BJ (cell line): ENCODE measurements at places on chromosomes 12 and 14. TPM values are rescaled to one million over a fixed set of nuclear protein-coding genes. Genes with fewer than 3 reads are reported as not detected.

The PGF gene
- 3.3 and 4.1 TPM in 2 replicates for polyA plus RNA-seq

- no peak for DNase-seq
These were observed 111.1 kb downstream of the SINHCAF start for GRCh38 chr12:31214626-31215517.

GRCh38 chr12:122854554-122854953 lies 19.3 kb downstream of the HIP1R start:
- DNase-seq, result no peak

The TAS2R19 gene
- polyA plus RNA-seq, result 0.33 and 0.48 TPM in 2 replicates

DNA sequence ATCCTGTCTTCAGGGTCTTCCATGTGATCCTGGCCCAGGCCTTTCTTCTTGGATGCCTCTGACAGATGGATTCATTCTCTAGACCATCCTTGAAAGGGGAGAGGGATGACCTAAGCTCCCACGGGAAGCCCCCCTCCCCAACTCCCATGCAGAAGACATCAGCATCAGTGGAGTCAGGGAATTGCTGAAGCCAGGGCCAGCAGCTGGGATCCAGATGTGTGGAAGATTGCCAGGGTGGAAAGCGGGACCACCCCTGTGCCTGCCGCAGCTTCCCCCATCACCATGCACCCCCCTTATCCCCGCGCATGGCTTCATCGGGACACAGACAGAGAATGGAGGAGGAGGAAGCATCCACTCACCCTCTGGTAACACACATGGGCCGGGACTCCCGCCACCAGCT lies 183.6 kb upstream of the PRMT8 start:
- DNase-seq, result no peak
